Cardiac septum (tissue), 1 donor: ENCODE measurements at places on chromosomes 2 and 18.

DNA sequence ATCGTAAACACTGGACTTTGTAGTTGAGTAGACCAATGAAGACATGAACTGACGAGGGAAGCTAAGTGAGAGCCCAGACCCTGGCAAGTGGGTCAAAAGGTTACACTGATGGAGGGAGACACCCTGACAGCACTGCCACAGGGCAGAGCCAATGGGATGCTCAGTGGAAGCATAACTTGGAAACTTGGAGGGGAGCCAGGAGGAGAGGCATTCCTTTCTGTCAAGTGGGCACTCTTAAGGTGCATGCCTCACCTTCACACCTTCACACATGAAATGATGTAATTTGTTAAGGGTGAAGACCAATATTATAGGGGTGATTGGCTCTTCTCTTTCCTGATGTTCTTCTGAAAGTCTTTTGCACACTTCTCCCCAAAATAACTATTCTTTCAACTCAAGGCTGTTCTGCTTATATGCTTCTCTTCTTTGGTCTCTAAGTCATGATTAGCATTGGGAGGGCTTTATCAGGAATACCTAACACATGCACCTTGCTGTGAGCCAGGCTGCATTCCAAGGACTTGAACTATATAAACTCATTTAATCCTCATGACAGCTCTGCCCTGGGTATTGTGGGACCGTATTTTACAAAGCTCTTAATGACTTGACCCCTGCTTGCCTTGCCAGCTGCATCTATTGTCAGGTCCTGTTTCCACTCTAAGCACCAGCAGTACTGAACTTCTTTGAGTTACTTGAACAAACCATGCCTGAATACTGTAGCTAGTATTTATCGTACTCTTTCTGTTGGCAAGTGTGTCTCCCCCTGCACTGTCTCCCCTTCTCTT lies 19.0 kb downstream of the RPL37A start:
- no peak for DNase-seq

DNA sequence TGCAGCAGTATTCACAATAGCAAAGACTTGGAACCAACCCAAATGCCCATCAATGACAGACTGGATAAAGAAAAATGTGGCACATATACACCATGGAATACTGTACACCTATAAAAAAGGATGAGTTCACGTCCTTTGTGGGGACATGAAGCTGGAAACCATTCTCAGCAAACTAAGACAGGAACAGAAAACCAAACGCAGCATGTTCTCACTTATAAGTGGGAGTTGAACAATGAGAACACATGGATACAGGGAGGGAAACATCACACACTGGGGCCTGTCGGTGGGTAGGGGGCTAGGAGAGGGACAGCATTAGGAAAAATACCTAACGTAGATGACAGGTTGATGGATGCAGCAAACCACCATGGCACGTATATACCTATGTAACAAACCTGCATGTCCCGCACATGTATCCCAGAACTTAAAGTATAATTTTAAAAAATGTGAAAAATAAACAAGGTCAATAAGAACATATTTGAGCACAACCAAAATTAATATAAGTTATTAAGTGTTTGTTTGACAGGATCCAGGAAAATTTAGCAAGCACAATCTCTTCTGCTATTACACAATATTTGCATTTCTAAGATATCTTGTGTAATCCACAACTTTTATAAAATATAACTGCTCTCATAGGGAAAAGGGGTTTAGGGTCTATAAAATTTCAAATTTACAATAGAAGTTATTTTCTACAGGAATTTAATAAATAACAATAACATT lies 22.9 kb downstream of the CCBE1 start:
- DNase-seq: no peak

GRCh38 chr18:32958746-32959145 lies 185.9 kb upstream of the KLHL14 start:
- DNase-seq: no peak

DNA sequence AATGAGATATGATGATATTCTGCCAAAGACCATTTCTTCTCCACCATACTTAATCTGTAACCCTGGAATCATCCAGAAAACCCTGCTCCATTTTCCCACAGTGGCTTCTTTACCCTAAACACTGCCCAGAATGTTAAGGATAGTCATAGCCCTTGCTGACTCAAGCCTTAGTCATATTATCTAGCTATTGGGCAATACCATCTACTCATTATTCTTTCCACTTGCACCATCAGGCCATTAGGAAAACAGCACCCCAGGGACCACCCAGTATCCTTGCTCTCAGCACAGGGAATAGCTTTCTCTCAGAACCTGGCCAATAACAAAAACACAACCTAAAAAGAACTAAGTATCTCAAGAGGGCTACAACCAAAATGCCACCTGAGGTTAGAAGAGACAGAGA lies 445.7 kb upstream of the SLC14A2 start:
- no peak for DNase-seq

GRCh38 chr2:239192456-239192855 lies 208.4 kb downstream of the HDAC4 start:
- DNase-seq: peak; percentile 74

- no peak for DNase-seq
Measured at GRCh38 chr2:62303788-62304187, 107.9 kb downstream of the B3GNT2 start.

- no peak for DNase-seq
Measured at GRCh38 chr2:35199298-35199697, 1156.3 kb upstream of the CRIM1 start.

DNA sequence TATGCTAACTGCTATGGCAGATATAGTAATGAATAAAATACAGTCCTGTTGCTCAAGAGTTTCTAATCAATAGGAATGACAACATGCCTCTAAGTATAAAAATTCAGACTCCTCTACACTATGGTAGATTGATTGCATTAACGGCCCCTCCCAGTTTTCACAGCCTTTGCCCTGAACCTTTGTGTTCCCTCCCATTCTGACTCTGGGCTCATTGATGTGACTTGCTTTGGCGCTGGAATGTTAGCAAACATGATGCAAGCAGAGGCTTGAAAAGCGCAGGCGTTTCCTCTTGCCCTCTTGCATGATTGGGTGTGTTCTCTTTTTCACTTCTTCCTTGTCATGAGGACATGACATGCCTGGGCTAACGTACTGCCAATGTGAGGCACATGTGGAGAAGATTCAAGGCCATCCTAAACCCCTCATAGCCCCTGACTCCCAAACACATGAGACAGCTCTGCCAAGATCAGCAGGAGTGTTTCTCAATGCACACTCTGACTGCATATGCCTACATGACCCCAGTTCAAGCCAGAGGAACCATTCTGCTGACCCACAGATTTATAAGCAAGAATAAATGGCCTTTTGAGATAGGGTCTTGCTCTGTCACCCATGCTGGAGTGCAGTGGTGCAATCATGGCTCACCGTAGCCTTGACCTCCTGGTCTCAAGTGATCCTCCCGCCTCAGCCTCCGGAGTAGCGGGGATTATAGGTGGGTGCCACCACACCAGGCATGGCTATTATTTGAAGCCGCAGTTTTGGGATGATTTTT lies 49.7 kb upstream of the CD28 start:
- no peak for DNase-seq

DNA sequence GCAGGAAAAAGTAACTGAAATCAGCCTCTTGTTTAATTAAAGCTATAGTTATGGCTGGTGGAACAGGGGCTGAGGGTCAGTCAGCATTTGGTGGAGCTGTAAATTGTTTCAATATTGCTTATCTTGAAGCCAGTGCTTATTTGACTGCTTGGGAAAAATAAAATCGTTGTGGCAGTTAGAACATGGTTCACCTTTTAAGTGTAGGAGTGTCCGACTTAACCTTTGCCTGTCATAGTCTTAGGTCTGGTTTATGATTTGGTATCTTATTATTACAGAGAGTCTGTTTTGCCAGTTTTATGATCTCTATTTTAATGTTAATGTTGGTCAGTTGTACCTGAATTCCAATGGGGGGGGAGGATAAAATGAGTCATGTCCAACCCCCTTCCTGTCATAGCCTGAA lies 27.2 kb upstream of the NOL4 start:
- no peak for DNase-seq

DNA sequence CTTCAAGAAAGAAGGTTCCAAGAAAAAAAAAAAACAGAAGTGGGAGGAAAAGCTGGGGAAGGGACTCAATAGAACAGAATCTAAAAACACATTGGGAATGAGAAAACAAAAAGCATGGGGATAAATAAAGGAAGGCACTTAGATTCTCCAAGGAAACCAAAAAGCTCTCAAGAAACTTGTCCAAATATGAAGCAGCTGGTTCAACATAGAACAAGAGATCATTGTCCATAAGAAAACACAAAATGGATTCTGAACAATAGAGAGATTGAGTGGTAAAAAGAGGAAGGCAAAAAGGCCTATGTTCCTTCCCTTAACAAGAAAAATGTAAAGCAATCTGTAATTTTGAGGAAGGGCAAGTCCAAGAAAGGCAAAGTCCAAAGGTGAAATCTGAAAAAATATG lies 32.9 kb upstream of the ALK start:
- DNase-seq: no peak

DNA sequence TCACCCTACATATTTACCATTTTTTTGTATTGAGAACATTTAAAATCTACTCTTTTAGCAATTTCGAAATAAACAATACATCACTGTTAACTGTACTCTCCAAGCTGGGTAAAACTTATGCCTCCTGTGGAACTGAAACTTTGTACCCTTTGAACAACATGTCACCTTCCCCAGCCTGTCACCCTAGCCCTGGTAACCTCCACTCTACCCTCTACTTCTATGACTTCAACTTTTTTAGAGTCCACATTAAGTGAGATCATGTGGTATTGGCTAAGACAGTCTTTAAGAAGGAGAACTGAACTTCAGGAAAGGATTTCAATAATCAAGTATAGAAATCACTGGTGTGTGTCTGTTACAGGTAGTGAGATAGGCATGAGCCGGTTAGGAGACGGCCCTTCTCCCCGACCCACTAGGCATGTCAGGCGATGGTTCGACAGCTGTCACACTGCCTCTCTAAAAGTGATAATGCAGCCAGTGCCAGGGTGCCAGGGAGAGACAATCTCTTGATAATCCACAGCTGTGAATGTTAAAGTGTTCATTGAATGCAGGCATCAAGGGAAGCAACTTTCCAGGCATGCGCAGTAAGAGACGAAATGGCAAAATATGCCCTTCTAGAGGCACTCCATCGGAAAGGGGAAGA lies 74.6 kb upstream of the RNF152 start:
- no peak for DNase-seq

DNA sequence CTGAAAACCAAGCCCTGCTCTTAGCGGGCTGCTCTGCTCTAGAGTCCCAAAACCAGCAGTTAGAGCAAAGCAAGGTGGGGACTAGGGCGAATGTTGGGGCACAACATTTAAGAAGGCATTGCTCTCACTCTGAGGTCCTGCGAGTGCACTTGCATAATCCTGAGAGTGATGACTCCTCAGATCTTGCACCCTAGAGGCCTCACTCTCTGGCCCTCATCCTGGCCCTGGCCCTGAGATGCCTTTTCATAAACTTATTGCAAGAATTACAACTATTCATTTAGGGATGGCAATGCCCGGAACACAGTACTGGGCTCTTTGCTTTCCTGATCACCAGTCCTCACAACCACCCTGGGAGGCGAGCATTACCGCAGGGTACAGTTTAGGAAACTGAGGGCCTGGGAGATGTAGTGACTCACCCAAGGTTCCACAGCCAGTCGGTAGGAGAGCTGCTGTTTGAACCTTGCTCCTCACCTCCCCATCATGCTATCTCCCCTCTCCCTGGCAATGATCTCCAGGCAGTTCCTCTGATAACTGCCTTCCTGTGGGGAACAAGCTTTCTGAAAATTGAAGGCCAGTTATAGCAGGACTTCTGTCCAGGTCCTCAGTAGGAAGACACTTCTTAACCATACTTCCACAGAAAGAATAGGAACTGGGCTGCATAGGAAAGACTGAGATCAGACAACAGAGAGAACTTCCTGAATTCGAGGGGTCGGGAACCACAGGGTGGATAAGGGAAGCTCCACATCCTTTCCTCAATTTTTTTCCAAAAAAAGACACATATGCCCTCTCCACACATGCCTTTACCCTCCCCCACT lies 91.3 kb downstream of the TNS1 start:
- no peak for DNase-seq

GRCh38 chr18:9135081-9135911 lies 1.3 kb upstream of the ANKRD12 start:
- DNase-seq: no peak

DNA sequence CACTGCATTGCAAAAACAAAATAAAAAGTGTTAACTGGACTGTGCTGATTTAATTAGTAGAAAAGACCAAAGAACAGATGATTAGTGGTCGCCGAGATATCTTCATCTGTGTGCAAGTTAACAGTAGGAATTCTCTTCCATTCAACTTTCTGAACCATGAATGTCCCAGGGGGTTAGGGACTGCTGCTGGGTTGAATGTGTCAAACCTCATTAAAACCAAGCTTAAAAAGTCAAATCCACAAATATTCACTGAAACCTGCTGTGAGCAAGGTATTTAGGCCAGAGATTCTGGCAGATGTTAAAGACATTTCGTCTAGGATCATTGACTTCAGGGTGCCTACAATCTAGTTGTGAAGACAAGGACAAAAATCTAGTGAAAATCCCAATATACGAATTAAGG lies 58.7 kb downstream of the STPG4 start:
- DNase-seq: no peak

DNA sequence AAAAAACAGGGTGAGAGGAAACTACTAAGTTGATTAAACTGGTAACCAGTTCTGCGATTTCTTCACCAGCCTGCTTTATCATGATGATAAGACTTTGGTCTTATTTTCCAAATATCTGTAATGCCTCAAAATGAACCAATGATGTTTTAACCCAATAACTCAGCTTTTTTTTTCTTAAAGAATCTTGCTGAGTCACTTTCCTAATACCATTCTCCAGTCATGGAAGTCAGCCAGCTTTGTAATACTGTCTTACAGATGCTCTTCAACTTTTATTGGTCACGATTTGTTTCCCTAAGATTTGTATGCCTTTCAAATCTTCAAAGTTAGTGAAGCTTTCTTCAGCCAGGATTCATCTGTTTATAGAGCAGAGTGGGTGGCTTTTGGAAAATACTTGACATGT lies 47.7 kb upstream of the SMIM21 start:
- no peak for DNase-seq

DNA sequence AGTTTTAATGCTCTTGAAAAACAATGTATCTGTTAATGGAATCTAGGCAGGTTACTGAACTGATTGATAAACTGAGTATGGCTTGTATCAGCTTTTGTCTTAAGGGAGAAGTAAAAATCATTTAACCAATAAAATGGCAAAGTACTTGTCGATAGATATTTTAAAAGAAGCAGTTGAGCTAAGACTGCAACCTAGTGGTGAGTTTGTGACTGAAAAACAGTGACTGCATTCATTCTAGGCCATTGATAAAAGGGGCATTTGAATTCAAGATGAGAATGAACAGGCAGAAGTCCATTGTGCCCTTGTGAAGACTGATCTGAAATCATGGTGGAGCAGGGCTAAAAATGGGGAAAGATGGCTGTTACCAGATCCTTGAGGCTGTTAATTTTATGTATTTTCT lies 59.4 kb upstream of the MSTN start:
- no peak for DNase-seq

DNA sequence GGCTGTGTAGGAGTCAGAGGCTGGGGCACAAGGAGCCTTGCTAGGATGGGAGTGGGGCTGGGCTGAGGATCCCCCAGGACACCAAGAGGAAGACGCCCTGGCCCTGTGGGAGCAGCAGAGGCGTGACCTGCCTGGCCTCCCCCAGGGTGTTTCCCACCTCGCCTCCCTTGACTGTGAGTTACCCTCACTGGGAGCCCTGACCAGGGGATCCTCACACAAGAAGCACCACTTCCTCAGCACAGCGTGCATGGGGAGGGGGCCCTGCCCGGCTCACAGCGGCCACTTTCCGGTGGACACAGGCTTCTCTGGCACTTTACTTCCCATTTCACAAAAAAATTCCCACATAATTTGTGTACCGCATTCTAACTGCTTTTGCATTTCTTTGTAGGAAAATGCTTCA lies 187.7 kb downstream of the EIPR1 start:
- DNase-seq: no peak
